Activated T-cell treated with anti-CD3 and anti-CD28 coated beads for 48 hours (primary cell): ENCODE measurements at places on chromosomes 5 and 9.

DNA sequence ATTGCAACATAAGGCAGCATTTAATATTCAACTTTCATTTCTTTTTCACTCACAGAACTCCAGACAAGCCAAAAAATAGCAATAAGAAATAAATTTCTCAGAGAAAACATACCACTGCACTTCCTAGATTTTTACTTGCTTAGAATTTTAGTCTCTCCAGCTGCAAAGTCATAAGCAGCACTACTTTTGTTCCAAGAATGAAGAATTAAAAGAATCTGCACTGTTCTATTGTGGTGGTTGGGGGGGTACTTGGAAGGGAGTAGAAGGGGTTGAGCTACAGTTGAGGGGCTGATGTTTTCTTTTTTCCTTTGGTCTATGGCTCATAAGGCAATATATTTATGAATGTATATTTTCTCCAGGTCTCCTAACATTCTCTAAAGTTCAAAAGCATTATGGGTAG is 144.5 kb downstream of the KIAA0825 start:
- DNase-seq, result no peak

- no peak for DNase-seq
These were observed 124.5 kb downstream of the GDNF start for GRCh38 chr5:37715361-37715760.

DNA sequence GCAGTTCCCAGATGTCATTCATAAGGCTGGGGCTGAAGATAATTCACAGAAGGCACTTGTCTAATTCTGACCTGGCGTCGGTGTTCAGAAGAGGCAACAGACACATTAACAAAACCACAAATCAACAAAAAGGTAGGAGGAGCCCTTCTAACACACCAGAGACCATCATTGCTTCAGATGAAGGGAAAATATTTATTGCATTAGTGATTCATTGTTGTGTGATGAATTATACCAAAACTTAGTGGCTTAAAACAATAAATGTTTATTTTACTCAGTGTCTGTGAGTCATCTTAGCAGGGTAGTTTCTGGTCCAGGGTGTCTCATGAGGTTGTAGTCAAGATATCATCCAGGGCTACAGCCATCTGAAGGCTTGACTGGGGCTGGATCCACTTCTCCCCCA is 91.3 kb upstream of the KIF2A start:
- DNase-seq, result no peak

DNA sequence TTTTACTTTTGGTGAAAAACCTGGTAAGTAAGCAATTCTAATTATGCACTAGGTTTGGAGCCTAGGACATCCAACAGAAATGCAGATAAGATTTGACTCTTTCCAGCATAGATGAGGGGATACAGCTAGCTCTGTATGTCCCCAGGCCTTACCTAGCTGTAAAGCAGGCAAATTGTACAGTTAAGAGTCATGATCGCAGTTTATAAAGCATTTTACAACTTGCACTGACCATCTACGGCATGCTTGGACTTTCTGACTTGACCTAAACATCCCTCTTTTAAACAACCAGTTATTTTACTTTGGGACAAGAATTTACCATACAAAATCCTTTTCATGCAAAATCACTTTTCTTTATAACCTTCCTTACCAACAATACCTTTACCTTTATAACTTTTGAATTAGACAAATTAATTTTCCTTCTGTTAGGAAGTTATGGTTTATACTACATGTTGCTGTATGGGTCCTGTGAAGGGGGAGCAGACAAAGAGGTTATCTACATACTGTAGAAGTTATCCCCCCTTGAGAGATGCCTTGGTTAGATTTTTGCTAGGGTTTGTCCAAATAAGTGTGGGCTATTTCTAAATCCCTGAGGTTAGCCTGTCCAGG is 36.8 kb downstream of the FGD3 start:
- no peak for DNase-seq

DNA sequence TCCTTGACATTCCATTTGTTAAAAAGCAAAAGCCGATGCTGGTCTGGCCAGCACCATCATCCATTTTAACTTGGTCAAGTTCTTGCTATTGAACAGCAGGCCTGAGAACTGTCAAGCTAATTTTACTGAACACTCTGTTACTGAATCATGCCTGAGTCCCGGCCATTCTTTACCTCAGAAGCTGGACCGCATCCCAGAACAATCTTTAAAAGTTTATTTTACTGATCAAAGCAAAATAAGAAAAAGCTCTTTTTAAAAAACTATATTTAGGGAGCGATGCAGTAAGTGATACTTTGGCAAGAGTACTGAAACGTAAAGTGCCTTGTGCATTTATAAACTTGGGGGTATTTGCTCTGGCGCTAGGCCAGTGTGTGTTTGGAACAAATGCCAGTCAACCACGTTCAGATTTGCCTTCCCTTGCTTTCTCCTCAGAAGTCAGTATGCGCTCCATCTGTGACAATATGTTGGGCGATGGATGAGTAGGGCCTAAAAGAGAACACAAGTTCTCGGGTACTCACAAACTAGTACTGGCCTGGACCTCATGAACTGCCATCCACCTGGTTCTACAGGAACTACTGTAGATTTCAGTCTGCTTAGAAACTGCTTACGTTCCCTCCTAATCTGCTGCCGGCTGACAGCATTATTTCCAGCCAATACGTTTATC is 161.9 kb downstream of the MAPKAP1 start:
- DNase-seq, result no peak

GRCh38 chr5:171680485-171680884 is 105.1 kb upstream of the SMIM23 start:
- DNase-seq, result no peak

GRCh38 chr5:6496207-6496584 is 47.5 kb downstream of the UBE2QL1 start:
- DNase-seq, result no peak

GRCh38 chr5:35015063-35015462 is 32.7 kb downstream of the AGXT2 start:
- DNase-seq, result no peak

- no peak for DNase-seq
These were observed 49.7 kb downstream of the NNT start for GRCh38 chr5:43652537-43653302.

- DNase-seq, result no peak
These were observed 382.4 kb downstream of the NNT start for GRCh38 chr5:43985411-43985810.

GRCh38 chr9:82651474-82651873 is 411.5 kb downstream of the RASEF start:
- no peak for DNase-seq

DNA sequence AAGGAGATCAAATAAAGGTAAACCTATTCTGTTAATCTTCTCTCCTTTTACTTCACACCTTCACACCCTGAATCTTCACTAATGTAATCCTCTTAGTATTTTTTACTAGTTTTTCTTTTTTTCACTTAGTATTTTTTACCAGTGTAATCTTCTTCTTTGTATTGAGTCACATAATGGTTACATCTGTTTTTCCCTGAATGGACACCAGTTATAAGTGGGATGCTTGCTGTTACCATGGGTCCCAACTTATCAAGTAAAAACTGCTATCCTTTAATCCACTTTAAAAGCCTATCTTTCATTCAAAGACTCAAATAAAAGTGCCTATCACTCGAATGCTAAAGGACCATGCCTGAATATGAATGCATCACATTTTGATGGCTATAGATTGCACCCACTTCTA is 15.1 kb downstream of the ZFAND5 start:
- DNase-seq, result no peak

- DNase-seq, result no peak
These were observed 84.6 kb downstream of the PLPP1 start for GRCh38 chr5:55450050-55450765.

- no peak for DNase-seq
These were observed 694.1 kb upstream of the CDH6 start for GRCh38 chr5:30499402-30499801.

DNA sequence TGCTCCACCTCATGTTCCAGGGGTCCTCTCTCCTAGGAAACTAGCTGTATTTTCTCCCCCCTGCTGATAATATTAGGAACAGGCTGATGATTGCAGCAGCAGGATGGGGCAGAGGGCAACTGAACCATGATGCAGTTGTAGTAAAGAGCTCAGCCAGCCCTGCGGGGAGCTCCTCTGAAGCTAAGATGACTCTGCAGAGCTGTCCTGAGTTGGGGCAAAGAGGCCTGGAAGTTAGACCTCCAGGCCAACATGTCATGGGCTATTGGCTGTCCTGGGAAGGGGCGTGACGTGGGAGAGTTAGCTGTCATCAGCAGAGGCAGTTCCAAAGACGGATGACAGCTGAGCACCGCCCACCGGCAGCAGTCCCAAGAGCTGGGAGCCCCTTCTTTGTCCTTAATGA is 6.6 kb upstream of the FBP1 start:
- no peak for DNase-seq

GRCh38 chr5:141822144-141822543 is 56.1 kb downstream of the PCDH1 start:
- DNase-seq, result no peak

GRCh38 chr9:109830545-109830944 is 50.5 kb downstream of the PALM2AKAP2 start:
- no peak for DNase-seq

DNA sequence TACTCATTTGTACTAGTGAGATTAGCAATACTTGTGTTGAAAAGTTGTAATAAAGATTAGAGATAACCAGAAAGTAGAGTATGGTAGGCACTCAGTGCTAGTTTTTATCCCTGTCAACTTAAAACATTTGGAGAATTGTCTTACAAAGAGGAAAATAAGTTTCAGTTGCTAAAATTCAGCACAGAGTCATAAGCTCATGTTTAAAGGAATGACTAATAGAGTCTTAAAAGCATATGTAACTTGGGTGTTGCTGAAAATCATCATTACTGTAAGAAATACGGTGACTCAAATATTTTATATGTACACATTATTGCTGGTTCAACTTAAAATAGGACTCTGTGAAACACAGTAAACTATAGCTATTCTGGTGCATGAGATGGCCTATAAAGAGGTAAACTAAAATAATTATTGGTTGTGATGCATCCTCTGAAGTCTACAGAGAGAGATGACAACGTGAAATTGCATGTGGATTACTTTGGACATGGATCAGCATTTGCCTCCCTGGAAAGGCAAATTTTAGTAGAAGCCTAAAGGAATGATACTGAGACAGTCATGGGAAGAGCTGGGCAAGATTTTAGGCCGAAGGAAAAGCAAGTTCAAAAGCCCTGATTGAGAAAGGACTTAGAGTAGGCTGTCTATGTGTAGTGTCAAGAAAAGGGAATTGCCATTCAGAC is 34.6 kb downstream of the SGCD start:
- DNase-seq, result no peak

DNA sequence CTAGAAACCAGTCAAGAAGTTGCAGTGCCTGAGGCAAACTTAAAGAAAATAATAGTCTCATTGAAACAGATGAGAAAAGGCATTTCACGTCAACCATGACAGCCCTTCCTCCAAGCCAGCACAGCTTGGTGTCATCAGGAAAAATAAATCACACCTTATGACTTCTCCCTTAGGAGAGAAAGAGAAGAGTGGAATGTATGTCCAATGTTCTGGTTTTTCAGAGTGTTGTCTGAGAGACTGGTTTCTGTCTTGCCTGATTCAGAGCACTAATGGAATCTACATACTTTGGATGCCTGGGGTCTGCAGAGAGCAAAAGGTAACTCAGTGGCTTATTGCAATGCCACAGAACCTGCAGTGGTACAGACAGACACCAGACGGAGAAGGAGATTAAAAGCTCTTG is 105.5 kb upstream of the PDE4D start:
- no peak for DNase-seq

DNA sequence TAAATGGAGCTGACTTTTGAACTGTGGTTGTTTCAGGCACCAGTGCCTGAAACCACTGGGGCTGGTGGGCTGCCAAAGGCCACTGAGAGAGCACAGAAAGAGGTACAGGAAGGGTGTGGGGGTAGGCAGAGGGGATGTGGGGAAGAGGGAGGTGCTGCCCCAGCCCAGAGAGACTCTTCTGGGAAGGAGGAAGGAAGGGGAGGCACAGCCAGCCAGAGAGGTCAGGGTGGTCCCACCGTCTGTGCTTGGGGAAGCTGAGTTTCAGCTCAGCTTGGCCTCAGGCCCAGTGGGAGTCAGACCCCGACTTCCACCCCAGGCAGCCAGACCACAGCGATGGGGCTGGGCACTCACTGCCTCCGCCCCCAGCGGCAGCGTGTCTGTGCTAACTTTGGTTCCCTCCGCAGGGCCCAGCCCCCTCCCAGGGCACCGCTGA is 8.6 kb upstream of the PHYKPL start:
- DNase-seq, result no peak
